Naive B cell (primary cell): ENCODE measurements at places on chromosomes 1 and 21. TPM values are rescaled to one million over a fixed set of nuclear protein-coding genes. Genes with fewer than 3 reads are reported as not detected.

TSPAN1 gene
- not detected for polyA plus RNA-seq

PTGFR gene
- polyA plus RNA-seq = not detected

WLS gene
- polyA plus RNA-seq = not detected

GLRX2 gene
- polyA plus RNA-seq = 5.7 TPM

FCRL5 gene
- 31.3 TPM for polyA plus RNA-seq

F5 gene
- polyA plus RNA-seq = 0.06 TPM

SPRR2F gene
- not detected for polyA plus RNA-seq

RIIAD1 gene
- polyA plus RNA-seq = not detected

MATN1 gene
- 0.39 TPM for polyA plus RNA-seq

TIE1 gene
- polyA plus RNA-seq = not detected

PTPN7 gene
- polyA plus RNA-seq = 22.7 TPM

LRRC38 gene
- not detected for polyA plus RNA-seq

OXCT2 gene
- 0.92 TPM for polyA plus RNA-seq

C1orf141 gene
- polyA plus RNA-seq = not detected

ANKRD65 gene
- polyA plus RNA-seq = 0.28 TPM

TMPRSS15 gene
- 0.21 TPM for polyA plus RNA-seq

GRCh38 chr1:55010194-55010886, 11.6 kb downstream of the BSND start:
- DNase-seq = no peak

GRCh38 chr21:35603494-35603893, 456.8 kb downstream of the SETD4 start:
- DNase-seq = no peak

DNA sequence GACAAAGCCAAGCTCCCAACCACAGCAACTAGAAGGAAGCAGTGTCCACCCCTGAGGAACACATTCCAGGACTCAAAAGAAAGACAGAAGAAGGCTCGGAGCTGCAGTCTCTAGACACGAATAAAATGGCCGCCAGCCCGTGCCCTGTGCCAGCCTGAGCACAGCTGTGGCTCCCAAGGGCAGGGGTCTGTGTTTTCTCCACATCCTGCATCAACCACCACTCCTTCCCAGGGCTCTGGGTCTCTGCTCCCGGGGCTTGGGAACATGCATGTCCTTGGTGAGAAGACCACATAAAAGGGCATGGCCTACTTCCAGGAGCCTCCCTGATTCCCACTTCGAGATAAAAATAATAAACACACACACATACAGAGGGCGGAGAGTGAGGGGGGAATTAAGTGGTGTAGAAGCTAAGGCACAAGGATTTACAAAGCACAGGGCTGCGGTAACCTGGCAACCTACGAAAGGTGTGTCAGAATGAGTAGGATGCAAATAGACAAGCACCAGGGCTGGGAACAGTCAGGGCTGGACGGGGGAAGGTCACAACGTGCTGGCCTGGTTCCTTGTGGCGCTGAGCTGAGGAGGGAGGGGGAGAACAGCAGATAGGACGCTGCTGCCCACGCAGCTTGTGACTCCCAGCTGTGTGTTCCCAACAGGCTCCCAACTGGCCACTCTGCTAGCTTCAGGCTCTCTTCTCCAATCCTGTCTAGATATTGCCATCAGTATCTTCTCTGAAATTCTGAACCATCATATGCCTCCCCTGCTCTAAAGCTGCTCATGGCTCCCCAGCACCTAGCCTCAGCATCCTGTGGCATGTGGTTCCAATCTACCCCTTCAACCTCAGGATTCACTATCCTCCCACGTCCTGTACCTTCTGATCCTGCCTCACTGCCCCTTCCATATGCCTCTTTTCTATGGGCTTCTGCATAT, 72.5 kb downstream of the CD34 start:
- DNase-seq = no peak

DNA sequence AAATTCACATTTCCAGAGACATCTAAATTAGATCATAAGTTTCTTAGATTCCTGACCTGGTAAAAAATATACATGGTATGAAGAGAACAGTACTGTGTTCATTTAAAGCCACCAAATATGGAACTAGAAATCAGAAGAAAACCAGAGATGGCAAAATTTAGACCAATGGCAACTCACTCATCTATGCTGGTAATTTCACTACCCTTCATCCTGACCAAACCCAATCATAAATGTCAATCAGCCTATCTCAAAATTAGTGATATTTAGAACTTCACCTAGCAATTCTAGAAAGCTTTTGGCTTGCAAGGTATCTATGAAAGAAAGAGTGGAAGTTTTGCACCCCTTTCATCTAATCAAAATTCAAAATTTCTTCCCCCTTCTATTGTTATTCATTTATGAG, 107.7 kb downstream of the NIBAN1 start:
- DNase-seq = no peak

DNA sequence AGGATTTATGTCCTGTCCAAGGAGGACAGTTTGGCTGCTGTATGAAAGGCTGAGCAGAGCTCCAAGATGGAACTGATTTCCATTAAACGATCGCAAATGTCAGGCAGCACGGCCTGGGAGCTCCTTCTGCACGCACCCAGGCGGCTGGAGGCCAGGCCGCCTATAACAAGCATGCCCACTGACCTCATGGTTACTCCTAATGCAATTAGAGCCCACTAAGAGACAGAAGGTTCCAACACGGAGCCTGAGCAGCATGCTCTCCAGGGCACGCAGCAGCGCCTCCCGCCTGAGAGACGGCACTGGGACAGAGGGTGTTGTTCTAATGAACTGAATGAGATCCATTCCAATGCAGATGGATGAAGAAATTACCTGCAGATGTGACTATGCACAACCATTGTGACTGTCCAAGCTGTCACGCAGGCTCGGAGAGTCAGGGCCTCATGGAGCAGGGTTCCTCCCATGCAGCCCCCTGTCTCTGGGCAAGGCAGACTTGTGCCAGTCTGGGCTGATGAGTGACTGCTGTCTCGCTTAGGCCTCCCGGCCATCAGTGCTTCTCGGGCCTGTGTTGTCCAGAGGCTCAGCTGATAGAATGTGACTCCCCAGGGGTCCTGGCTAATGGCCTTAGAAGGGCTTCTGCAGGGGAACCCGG, 25.2 kb upstream of the CDCA8 start:
- no peak for DNase-seq

DNA sequence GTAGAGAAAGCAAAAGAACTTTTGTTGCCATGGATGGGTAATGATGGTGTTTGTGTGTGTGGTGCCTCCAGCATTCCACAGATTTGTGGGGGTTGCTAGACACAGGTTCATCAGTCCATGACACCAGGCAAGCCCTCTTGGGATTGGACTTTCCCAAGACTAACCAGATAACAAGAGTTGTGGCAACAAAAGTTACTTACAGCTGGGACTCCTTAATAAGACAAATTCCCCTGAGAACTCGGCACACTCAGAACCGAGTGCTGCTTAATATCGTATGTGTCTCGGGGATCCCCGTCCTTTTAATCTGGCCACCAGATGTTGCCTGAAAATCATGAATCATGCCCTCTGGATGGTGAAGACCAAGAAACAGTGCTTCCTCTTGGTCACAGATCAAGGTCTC, 193.3 kb downstream of the AJAP1 start:
- DNase-seq = no peak

GRCh38 chr1:184593597-184593996, 161.1 kb downstream of the EDEM3 start:
- no peak for DNase-seq

GRCh38 chr1:59135761-59136255, 161.1 kb upstream of the FGGY start:
- no peak for DNase-seq

GRCh38 chr1:231272173-231272572, 31.2 kb downstream of the GNPAT start:
- no peak for DNase-seq

DNA sequence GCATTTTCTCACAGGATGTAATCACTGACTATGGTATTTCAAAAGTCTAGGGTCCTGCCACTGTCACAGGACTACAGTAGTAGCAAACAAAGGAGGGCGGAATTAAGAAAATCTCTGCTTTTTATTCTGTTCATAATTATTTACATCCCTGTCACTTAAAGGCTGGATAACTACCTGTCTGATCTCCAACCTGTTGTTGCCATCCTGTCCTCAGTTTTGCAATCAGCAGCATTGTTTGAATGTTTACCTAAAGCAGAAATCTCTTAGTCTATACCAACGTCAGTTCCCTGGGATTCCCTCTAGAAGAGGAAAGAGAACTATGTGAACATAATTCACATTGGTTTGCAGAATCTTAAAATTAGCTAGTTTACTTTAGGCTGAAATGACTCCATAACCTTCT, 218.5 kb downstream of the PBX1 start:
- no peak for DNase-seq

GRCh38 chr1:178146436-178146835, 52.5 kb downstream of the RASAL2 start:
- DNase-seq = no peak

DNA sequence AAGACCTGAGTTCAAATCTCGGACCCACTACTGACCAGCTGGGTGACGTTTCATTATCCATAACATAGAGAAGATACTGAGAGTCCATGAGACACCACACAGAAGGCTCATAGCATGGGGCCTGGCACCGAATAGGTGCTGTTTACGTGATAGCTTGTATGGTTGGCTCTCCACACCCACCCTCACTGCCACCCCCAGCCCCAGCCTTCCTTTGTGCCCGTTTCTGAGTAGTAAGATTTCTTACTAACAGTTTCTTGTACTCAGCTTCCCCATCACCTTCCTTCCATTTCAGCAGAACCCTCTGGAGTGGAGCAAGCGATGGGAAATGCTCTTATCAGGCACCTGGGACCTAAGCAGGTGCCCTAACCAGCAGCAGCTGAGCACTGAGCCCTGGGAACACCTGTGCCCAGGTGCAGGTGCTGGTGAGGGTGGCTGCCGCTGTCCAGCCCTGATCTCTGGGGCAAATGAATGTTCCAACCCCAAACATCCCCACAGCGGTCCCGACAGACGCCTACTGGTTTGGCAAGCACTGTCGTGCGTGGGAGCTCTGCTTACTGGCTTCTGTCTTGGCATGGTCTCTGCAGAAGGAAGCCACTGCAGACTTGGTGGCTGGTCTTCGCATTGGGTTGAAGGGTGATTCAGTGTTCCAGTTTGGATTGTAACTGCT, 225.4 kb downstream of the CAMTA1 start:
- DNase-seq = no peak

- no peak for DNase-seq
These were observed 75.1 kb downstream of the CNST start for GRCh38 chr1:246641394-246641793.

- DNase-seq = no peak
These were observed 943.6 kb downstream of the KCNT2 start for GRCh38 chr1:195664628-195665027.

GRCh38 chr1:186574926-186575325, 105.3 kb downstream of the PTGS2 start:
- no peak for DNase-seq

- no peak for DNase-seq
These were observed 28.1 kb downstream of the KCNA10 start for GRCh38 chr1:110490791-110491451.

GRCh38 chr21:36079010-36079649, 9.3 kb downstream of the CBR1 start:
- peak; percentile 37 for DNase-seq

GRCh38 chr1:229409616-229410369, 24.1 kb downstream of the ACTA1 start:
- no peak for DNase-seq

GRCh38 chr1:163241746-163242145, 39.0 kb upstream of the RGS5 start:
- DNase-seq = no peak

GRCh38 chr1:7642781-7643529, 128.1 kb upstream of the VAMP3 start:
- DNase-seq = no peak
